Effector memory CD4-positive, alpha-beta T cell (primary cell): ENCODE measurements at places on chromosomes 6 and 20.

GRCh38 chr6:112886415-112886814, 539.3 kb downstream of the RFPL4B start:
- DNase-seq = no peak

DNA sequence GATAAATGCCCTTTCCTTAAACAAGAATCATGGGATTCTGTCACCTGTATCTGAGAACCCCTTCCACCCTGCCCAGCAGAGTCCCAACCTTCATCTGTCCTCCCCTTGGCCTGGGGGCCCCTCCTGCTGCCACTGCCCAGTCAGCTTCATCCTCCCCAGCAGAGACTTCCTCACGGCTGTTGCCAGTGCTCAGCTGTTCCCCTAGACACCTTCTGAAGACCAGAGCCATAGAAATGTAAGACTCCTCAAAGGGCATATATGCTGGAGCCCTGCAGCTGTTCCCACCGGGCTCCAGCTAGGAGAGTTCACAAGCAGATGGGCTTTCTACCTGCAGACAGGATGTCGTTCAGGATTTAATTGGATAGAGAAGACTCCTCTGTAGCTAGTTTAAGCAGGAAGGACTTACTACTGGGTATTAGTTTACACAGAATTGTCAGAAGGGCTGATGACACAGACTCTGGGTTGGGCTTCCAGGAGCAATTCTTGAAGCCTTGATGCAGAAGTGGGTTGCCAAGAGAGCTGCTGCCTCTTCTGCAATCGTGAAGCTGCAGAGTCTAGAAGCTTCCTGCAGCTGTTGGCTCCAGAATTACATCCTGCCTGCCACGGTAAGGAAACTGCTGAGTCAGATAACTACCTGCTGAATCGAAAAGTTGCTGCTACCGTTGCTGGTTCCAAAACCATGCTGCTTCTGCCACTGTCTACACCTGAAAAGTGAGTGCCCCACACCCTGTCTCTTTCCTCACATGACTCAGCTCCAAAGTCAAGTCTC, 57.1 kb upstream of the MLN start:
- DNase-seq = no peak

DNA sequence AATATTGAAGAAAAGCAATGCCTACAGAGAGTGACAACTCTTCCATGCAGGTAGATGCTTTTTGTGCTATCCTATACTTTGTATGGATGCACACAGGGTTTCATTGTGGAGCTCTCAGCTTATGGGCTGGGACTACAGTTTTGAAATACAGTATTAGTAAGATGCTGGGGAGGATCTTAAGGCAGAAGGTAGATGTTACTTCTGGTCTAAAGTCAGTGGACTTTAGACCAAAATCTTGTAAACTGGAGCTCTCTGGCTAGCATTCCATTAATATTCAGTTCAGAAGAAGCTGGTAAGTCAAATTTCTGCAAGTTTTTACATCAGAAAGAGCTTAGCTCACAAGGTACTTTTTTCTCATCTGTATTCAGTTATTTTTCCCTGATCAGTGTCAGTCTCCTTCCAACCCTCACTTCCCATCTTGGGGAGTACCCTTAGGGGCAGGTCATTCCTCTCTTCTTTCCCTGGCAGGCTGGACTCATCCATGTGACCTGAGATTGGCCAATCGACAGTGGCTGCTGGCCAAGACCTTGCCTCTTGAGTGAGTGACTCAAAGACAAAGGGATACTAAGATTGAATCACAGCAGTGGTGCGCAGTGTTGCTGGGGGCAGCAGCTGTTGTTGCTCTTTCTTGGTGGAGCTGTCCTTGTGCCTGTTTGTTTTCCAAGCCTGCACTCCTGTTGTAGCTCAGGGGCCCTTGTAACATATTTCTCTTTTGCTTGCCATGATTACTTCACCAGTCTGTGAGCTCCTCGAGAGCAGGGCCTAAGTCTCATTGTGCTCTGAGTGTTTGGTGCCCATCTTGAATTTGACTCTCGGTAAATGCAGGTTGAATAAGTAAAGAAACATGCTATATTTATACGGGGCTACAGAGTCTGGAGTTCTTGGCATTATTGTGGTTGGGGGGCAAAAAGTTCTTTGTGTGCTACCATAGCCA, 2.8 kb upstream of the PHF20 start:
- peak; percentile 8 for DNase-seq

GRCh38 chr20:4601630-4602296, 119.9 kb upstream of the PRND start:
- DNase-seq = no peak

- no peak for DNase-seq
These were observed 20.2 kb downstream of the EYA2 start for GRCh38 chr20:46914789-46915379.

GRCh38 chr6:87623248-87623647, 33.3 kb downstream of the ORC3 start:
- DNase-seq = no peak

DNA sequence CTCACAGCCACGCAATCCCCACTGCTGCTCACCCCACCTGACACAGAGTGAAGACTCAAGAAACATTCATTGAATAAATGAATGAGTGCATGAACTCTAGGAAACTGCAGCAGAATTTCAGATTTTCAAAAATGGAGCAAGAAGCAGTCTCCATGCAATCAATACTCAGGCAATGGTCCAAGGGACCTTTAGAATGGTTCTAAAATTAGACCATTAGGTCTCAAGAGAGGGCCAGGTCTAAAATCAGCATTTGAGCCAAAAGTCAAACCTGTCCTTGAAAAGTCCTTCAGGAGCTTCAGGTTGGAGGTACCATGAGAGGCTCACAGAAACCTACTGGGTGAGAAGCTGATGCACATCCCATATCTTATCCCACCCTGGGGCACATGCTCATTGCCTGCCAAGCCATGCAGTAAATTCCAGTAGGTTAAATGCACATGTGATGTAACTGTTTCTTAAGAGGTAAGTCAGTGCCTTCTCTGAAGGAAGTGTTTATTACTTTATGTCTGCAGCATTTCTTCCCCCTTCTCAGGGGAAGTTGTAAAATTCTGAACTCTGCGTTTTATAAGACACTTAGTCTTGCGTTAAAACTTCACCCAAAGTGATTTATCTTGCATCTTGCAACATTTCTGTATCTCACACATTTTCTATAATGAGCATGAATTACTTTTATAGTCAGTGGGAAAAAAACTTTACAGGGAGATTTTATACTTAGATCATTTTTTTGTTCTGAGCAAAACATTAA, 126.6 kb downstream of the ADAT2 start:
- DNase-seq = no peak

DNA sequence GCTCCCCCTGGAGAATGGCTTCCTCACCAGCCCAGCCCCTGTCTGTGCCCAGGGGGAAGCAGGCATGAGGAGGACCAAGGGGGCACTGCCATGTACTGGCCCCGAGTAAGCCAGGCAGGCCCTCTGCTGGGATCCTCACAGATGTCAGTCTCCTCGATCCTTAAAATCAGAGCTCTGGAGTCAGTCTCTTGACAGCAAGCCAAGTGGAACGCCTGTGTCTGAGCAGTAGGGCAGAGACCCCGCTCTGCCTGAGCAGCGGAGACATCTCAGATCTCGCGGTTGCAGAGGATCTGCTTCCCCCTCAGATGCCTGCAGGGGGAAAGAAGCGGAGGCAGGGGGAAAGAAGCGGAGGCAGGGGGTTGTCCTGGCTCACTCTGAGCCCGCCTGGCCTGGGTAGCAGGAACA, 92.6 kb downstream of the SNX5 start:
- no peak for DNase-seq

GRCh38 chr6:104226790-104227446, 632.8 kb downstream of the HACE1 start:
- DNase-seq = no peak

DNA sequence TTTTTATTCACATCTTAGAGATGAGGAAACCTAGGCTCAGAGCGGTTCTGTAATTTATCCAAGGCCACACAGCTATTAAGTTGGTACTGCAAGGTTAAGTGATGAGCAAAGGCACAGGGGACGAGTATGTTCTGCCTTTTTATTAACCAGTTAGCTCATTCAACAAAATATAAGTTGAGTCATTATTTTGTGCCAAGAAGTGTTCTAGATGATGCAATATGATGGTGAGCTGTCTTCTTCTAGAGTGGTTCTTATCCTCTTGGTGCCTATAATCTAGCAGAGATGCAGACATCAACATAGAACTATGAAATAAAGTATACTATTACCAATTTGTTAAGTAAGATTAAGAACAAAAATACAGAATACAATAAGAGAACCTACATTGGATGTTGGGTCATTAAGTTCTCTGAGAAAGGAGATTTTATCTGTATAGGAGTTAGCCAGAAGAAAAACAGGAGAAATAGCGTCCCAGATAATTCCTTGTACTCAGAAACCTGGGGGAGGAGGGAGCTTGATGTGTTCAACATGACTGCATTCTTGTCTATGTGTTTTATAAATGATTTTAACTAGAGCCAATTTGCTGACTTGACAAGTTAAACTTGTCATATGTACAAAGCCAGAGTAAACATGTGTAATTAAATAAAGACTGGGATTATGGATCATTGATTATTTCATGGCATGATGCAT, 122.3 kb downstream of the TBXT start:
- DNase-seq = no peak

GRCh38 chr6:118921084-118921483, 13.9 kb downstream of the MCM9 start:
- no peak for DNase-seq

GRCh38 chr20:16491294-16491905, 81.8 kb downstream of the KIF16B start:
- DNase-seq = no peak

DNA sequence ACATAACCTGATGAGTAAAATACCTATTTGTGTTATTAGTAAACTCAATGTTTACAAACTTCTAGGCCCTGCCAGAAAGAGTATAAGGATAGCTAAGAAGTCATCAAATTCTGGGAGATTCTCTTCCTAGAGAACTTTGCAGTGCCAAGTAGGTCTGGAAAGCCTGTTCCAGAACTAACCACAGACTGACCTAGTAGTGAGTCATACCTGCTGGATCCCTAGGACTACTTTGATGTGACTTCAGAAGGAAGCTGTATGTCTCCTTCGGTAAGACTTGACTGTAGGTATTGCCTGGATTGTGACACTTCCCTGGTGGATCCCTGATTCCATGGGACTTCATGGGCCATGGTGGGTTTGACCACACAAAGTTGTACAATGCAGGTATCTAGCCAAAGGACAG, 131.7 kb downstream of the DNAH8 start:
- no peak for DNase-seq

GRCh38 chr6:170471491-170471890, 81.6 kb downstream of the PSMB1 start:
- no peak for DNase-seq

GRCh38 chr6:53892707-53893106, 97.9 kb downstream of the LRRC1 start:
- no peak for DNase-seq

GRCh38 chr6:143079325-143079640, 18.6 kb downstream of the AIG1 start:
- no peak for DNase-seq

DNA sequence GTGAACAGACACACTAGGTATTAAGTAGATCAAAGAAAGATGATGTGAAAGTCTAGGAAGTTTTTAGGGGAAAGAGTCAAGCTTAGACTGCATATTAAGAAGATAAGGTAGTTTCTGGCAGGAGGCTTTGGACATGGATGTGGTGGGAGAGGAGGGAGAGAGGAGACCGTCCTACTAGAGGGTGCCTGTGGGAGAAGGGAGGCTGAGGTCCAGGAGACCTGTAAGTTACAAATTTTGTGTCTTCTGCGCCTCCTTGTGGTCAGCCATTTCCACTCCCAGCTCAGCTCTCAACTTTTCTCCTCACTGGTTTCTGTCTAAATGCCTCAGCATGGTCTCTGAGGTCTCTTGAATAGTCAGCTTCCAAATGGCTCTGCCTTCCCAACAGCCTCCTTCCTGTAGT, 193.5 kb downstream of the UNC5CL start:
- DNase-seq = no peak

GRCh38 chr20:63378626-63379025, 17.5 kb upstream of the CHRNA4 start:
- no peak for DNase-seq

- DNase-seq = no peak
These were observed 298.3 kb upstream of the SASH1 start for GRCh38 chr6:148044261-148044751.

GRCh38 chr20:38001173-38001875, 31.9 kb downstream of the TTI1 start:
- no peak for DNase-seq

DNA sequence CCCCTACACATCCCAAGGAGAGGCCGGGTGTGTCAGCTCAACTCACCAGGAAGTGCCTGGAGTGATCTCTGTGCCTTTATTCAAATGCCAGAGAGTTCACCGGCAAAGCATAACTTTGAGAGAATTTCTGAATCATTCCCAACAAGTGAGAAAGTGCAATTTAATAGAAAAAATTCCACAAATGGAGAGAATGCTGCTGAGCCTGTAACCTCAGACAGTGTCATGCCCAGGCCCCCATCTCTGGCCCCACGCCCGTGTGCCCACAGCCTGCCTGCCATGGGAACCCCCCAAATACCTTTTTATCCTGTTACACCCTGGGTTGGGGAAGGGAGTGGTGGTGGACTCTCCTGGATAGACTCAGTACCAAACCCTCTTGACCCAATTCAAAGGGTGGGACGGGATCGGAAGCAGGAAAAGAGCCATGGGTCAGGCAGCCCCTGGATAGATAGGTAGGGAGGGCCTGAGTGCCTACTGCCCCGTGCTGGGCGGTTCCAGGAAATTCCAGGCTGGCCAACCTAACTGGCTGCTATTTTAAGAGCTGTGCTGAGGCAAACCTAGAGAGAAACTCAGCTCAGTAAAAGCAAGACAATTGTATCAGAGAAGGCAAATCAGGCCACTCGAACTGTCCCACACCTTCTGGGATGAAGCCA, 179.0 kb upstream of the FOXA2 start:
- DNase-seq = no peak

GRCh38 chr6:88650029-88650619, 313.3 kb downstream of the RNGTT start:
- no peak for DNase-seq

GRCh38 chr20:54284928-54285704, 77.2 kb downstream of the PFDN4 start:
- DNase-seq = no peak

DNA sequence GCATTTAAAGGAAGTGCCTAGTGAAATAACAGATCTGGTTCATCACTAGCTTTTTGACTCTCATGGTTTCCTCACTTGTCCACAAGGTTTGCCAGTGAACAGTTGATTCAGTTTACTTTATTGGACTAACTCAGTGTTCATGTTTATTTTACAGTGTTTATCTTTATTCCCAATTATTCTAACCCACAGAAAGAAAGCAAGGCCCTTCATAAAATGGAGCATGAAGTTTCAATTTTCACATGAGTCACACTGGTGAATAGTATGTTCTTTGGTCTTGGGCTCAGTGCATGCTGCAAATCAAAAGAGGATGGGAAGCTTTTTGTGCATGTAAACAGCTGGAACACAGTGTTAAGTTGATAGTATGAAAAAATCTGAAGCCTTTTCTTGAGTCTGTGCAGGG, 217.6 kb upstream of the HDDC2 start:
- DNase-seq = no peak
